Stimulated activated CD8-positive, alpha-beta memory T cell treated with anti-CD3 and anti-CD28 coated beads, Interleukin-2, amount 100 ng/mL, for 1 hour (primary cell): ENCODE measurements at places on chromosomes 16 and 17.

DNA sequence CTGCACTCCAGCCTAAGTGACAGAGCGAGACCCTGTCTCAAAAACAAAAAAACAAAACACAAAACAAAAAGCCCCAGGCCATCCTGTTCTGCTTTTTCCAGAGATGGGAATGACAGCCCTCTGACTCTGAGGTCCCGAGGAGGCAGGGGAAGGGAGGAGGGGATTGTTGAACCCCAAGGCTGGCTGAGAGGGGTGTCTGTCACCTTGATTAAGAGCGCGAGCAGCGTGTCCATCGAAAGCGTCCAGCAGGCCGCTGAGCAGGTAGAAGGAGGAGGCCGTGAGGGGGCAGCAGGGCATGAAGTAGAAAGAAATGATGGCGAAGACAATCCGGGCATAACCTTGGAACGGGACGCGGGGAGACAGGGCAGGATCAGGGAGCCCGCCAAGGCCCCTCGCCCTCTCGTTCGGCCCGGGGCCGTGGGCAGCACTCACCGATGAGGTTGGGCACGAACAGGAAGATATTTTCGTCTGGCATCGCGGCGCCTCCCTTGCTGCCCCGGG lies 593 bp downstream of the CDIPT start:
- no peak for DNase-seq

- DNase-seq: no peak
Measured at GRCh38 chr17:29949696-29950095, 8.3 kb downstream of the EFCAB5 start.

- no peak for DNase-seq
Measured at GRCh38 chr17:45896803-45897693, 2.7 kb downstream of the MAPT start.

DNA sequence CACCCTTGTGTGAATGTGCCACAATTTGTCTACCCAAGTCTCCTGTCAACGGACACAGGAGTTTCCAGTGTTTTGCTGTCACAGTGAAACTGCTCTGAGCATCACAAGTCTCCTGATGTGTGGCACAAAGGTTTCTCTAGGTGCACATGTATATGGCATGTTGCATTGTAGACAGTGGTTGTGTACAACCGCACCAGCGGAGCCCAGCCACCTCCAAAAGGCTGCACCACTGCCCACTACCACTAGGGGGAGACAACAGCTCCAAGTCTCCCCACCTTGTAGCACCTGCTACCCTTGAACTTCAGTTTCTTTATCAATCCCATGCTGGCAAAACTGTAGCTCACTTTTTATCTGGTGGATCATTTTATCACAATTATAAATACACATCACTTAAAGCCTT lies 95.5 kb upstream of the ZNF469 start:
- DNase-seq: no peak

DNA sequence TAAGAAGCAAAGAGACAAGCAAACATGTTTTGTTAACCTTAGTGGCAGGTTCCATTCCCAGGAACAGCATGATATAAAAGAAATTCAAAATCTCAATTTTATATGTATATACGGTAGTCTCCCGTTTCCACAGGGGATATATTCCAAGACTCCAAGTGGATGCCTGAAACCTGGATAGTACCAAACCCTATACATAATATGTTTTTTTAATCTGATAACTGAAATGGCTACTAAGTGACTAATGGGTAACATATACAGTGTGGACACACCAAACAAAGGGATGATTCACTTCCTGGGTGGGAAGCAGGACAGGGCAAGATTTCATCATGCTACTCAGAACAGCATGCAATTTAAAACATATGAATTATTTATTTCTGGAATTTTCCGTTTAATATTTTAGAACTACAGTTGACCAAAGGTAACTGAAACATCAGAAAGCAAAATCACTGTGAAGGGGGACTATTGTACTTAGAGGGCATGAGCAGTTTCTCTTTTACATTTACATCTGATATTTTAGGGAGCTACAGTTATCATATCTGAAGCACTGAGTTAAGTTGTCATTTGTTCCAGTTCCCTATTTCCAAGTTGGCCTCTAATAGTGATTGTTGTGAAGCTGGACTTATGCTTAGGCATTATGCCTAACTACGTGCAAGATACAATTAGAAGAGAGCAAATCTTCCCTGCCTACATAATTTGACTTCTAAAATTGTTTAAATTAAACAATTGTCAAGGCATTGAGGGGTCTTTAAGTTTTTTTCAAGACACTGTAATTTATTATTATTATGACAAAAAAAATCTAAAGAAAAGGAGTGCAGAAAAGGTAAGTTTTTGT lies 34.1 kb upstream of the ABCA6 start:
- DNase-seq: no peak

- no peak for DNase-seq
Measured at GRCh38 chr17:67491009-67491680, 114.1 kb downstream of the PITPNC1 start.

GRCh38 chr17:82657926-82658325 lies 9.7 kb upstream of the WDR45B start:
- no peak for DNase-seq
